HepG2 (cell line): ENCODE measurements at places on chromosomes 1 and 21. TPM values are rescaled to one million over a fixed set of nuclear protein-coding genes. Genes with fewer than 3 reads are reported as not detected.
A peak's percentile ranks its signal among the peaks of the same experiment; 100 is the strongest.

DNA sequence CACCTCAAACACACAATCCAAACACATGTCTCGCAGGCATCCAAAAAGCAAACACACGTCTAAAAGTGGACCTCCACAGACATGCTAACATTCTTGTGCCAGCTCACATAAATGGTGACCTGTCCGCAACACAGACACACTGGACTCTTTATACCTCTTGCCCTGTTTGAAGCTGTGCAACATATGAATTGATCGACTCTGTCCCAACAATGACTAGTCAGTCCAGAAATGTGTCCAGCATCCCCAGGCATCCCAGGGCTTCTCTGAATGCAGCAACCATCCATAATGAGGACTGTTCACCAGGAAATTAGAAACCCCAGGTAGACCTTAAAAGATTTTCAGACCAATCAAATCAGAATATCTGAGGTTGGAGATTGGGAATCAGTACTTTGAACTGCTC is 3.2 kb downstream of the DDR2 start:
- no peak overlapping the region for H3K4me3 ChIP-seq
- no peaks in the 10 kb centered on the region for H3K36me3 ChIP-seq
- no peaks in the 10 kb centered on the region for H3K27me3 ChIP-seq
- DNase-seq = peak; percentile 20
- H3K4me1 ChIP-seq = no peaks in the 10 kb centered on the region

GRCh38 chr21:17451364-17451891 is 61.4 kb upstream of the CXADR start:
- no peaks in the 10 kb centered on the region for H3K27me3 ChIP-seq
- no peak overlapping the region for H3K4me3 ChIP-seq
- H3K4me1 ChIP-seq = peaks cover 46% of the 10 kb centered on the region

- no peak overlapping the region for H3K27ac ChIP-seq
- no peaks in the 10 kb centered on the region for H3K27me3 ChIP-seq
- H3K4me3 ChIP-seq = no peak overlapping the region
- peaks cover 30% of the 10 kb centered on the region for H3K4me1 ChIP-seq
- no peaks in the 10 kb centered on the region for H3K36me3 ChIP-seq
Observed at GRCh38 chr1:154474802-154475201, 27.2 kb upstream of the TDRD10 start.

DNA sequence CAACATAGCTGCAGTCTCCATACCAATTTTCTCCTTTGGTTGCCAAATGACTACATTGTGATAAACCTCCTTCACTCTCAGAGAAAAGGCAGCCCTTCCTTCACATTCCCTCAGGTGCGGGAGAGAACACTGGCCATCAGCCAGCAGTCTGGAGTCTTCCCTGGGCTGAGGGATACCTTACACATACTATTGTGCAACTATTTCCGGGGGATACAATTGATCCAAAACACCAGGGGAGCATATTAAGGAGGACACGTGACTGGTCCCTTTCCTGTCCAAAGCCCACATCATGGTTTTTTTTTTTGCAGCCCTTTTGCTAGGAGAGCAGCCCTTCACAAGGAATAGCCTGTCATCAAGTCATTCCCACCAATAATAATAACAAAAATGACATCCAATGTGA is 172.1 kb upstream of the ZRANB2 start:
- no peaks in the 10 kb centered on the region for H3K27me3 ChIP-seq
- no peak for DNase-seq
- no peak overlapping the region for H3K4me3 ChIP-seq

The NENF gene
- 24.7 and 40.4 TPM in 2 replicates for total RNA-seq

The TNFAIP8L2 gene
- not detected in 2 replicates for total RNA-seq

The ADAMTS5 gene
- total RNA-seq = not detected in 2 replicates
